Gastrocnemius medialis (tissue), 4 donors: ENCODE measurements at places on chromosomes 13 and 19.

- DNase-seq, result no peak
These were observed 106.2 kb downstream of the DNAJC15 start for GRCh38 chr13:43129511-43130110.

DNA sequence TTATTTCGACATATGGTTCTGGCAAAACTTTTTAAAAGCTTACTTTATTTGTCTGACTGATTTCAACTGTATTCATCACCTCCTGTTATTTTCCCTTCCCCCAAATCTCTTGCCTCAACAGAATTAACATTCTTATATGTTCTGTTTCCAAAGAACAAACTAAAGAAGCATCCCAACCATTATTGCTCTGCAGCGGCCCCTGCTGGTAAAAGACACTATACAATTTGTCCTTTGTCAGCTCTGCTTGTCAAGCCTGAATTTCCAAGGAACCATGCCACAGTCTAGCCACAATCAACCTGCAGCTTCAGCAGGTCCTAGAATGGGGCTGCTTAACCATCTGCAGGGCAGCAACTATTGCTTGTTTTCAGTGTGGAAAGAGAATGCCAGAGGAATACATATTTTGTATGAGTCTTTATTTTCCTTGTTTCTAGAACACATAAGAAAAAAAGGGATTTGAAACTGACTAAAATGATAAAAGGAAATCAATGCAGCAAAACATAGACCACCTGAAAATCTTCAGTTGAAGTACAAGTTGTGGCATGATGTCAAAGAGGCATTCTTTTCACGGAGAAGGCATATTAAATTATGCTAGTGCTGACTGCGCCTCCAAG lies 845.3 kb downstream of the DIAPH3 start:
- DNase-seq, result peak; percentile 15

GRCh38 chr13:60268203-60268555 lies 104.5 kb upstream of the DIAPH3 start:
- DNase-seq, result no peak

DNA sequence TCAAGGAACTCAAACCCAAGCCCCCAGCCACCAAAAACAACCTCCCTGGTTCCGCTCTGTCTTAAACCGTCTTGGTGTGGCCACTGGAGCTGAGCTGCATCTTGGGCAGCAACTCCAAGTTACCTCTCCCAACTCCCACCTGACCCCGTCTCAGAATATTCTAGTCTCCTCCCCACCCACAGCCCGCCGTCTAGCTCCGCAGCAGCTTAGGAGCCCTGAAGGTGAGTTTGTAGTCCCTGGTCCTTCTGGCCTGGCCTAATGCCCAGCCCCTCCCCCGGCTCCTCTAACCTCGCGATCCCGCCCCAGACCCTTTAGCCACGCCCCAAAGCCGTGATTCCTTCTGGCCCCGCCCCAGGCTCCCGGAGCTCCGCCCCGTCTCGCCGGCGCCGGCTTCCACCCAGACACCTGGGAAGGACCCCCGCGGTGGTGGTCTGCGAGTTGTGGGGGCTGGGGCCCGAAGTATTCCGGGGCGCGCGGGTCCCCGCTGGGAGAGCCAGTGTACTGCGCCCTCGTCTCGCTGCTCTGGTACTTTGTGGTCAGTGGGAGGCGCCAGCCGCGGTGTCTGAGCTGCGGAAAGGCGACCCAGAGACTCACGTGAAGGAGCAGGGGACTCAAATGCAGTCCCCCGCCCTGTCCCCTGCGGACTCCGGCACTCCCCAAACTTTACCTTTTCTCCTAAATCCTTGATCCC lies 2.5 kb upstream of the LHB start:
- DNase-seq, result peak; percentile 70

- no peak for DNase-seq
These were observed 4.1 kb upstream of the NANOS3 start for GRCh38 chr19:13872695-13873389.

DNA sequence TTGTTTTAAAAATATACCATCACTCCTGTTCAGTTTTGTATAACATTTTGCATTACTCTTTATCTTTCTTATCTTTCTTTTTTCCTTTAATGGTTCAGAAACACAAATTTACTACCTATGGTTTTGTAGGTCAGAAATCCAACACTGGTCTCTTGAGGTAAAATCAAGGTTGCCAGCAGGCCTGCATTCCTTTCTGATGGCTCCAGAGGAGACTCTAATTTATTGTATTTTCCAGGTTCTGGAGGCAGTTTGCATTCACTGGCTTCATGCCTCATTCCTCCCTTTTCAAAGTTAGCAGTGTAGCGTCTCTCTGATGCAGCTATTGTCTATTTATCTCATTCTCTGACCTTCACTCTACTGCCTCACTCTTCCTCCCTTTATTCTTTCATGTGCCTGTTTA lies 767.4 kb downstream of the SLITRK6 start:
- DNase-seq, result no peak

GRCh38 chr19:53545271-53546065 lies 7.5 kb downstream of the ZNF331 start:
- DNase-seq, result no peak

DNA sequence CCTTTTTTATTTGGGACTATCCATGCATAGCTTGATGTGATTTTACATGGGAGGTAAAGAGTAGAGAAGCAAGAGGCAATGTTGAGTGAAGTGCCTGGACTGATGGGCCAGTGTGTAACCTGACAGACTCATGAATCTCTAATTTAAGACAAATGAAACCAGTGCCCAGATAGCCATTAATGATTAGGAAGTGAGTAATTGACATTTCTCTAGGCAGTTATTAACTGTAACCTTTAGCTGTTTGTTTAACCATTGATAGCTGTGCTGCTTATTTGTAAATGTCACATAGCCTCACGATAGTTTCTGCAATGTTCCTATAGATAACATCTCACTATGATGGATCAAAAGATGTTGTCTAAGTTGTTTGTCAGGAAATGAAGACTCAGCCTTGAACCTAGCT lies 1047.5 kb upstream of the SPRY2 start:
- no peak for DNase-seq

GRCh38 chr19:7658219-7658686 lies 10.6 kb upstream of the RETN start:
- no peak for DNase-seq

DNA sequence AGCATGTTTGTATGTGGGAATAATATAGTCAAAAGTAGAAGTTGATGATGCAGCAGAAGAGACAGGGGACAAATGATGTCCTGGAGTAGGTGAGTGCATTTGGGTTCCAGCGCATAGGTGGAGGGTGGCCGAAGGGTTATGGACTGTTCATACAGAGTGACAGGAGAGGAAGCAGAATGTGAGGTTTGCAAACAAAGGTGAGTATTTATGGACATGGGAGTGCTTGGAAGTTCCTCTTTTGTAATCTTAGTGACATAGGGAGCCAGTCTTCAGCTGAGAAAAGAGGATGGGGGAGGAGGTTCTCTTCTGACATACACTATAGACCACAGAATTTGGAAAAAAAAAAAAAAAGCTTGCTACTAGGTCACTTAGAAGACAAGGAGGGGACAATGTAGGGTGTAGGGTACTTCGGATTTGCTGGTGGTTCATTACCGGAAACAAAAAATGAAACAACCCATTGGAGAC lies 331.6 kb downstream of the DLEU7 start:
- no peak for DNase-seq

GRCh38 chr13:113359571-113359970 lies 4.4 kb downstream of the GRTP1 start:
- DNase-seq, result no peak

DNA sequence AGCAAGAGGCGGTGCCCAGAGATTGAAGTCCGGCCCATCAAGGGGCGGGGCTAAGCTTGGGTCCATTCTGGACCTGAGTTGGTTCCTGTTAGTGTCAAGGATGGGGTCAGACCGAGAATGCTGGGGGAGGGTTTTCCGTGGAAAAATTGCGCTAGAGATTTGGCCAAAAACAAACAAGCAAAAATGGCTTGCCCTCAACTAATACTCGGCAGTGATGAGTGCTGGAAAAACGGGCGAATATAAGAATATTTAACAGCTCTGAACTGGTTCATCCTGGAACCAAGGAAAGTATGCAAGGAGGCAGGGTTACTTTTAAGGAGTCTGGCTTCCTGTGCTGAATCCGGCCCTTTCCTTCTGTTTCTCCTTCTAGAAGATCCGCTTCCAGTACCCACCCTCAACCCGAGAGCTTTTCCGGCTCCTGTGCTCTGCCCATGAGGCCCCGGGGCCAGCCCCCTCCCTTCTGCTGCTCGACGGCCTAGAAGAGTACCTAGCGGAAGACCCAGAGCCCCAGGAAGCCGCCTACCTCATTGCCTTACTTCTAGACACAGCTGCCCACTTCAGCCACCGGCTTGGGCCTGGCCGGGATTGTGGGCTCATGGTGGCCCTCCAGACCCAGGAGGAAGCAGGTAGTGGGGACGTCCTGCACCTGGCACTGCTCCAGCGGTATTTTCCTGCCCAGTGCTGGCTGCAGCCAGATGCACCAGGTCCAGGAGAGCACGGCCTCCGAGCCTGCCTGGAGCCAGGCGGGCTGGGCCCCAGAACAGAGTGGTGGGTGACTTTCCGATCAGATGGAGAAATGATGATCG lies 880 bp downstream of the SWSAP1 start:
- no peak for DNase-seq

- no peak for DNase-seq
These were observed 29.5 kb downstream of the SLC15A1 start for GRCh38 chr13:98722958-98723357.

DNA sequence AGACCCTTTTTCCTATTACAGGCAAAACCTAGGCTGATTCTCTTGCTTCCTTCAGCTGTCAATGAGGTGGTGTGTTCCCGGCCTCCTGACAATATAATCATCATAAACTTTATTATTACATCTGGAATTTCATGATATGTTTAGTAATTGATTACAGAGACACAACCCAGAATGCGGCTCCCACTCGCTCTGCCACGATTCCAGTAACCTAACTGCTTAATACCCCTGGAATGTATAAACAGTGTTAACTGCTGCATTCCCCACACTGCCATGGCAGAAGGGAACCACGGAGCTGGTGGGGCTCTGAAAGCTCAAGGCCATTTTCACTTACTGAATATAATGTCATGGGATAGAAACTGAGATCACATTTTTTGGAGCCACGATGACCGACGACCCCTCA lies 17.1 kb downstream of the TSHZ3 start:
- no peak for DNase-seq

DNA sequence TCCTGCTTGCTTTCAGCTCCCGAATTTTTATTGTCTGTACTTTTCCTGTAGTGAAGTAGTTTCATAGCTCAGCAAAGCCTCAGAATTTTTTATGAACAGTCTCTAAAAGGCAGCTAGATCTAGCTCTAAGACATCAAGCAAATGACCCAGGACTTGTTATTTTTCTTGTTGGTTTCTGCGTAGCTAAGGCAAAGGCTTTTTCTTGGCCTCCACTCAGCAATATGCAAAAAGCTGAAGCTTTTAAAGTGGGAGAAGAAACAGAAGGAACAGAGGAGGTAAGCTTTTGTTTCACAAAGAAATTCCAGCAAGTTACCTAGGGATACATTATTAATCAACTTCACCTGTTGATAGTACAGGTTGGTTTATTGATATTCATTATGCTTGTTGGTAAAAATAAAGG lies 235.9 kb downstream of the PCDH20 start:
- no peak for DNase-seq

- DNase-seq, result no peak
These were observed 146.6 kb upstream of the GJB6 start for GRCh38 chr13:20378721-20379120.

DNA sequence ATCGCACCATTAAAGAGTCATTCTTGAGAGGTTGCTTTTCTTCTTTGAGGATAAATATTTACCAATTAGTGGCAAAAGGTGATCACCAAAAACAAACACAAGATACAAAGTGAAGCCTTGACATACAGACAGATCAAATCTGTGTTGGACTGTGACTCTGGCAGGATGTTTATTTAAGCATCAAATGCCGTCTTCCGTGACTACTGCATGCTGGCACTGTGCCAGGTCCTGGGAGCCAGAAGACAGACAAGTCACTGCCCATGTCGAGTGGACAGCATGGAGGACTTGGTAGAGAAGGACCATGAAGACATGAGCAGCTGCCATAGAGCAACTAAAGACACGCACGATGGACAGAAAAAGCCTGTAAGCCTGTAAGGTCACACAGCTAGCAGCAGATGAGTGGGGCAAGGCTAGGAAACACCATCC lies 92.8 kb upstream of the FARP1 start:
- no peak for DNase-seq

- peak; percentile 23 for DNase-seq
These were observed 12.2 kb upstream of the UBE2L5 start for GRCh38 chr13:30409886-30410704.

DNA sequence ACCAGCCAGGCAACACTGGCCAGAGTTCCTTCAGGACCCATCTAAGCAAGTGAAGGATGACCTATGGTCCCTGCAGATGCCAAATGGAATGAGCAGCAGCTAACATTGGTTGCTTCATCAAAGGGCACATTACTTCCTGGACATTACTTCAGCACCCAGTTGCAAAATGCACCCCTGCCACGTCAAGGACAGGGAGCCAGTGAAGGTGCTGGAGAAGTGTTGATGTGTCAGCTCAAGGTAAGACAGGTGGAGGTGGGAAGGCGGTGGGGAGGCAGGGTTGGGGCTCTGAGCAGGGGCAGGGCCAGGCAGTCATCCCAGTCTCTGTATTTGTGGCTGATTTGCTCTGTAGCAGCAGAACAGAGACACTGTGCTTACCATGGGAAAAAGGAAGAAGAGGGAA lies 14.6 kb downstream of the CSNK1A1L start:
- DNase-seq, result no peak

- DNase-seq, result no peak
These were observed 13.3 kb downstream of the ZNF574 start for GRCh38 chr19:42089191-42089750.

DNA sequence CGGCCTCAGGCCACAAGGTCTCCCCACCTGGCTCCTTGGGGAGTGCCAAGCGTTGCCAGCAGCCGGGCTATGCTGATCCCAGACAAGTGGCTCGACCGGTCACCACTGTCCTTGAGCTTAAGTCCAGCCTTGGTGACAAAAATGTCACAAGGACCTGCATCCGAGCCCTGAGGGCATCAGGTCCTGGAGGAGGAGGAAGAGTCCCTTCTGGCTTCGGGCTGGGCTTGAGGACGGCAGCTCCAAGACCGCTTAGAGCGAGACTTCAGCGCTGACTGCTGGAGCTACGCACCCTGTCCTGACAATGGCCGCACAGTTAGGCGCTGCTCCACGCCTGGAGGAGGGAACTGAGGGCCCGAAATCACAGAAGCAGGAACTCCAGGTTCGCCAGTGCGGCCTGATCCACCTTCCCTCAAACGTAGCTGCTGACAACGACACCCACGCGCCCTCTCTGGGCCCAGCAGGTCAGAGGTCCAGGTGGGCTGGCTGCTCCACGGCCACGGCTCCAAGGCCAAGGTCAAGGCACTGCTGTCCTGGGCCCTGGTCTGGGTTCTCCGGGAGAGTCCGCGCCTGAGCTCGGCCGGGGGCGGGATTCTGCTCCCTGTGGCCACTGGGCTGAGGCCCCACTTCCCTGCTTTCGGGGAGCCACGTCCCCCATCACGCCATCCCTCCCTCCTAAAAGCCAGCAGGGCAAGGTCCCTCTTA lies 7.0 kb downstream of the SBNO2 start:
- DNase-seq, result no peak

- no peak for DNase-seq
These were observed 244.8 kb downstream of the PCDH20 start for GRCh38 chr13:61170856-61171255.
